ENCODE measurements at places on chromosomes 7 and 10.

- no peak for DNase-seq
Measured at GRCh38 chr10:70565556-70566514, 36.7 kb downstream of the PRF1 start.

DNA sequence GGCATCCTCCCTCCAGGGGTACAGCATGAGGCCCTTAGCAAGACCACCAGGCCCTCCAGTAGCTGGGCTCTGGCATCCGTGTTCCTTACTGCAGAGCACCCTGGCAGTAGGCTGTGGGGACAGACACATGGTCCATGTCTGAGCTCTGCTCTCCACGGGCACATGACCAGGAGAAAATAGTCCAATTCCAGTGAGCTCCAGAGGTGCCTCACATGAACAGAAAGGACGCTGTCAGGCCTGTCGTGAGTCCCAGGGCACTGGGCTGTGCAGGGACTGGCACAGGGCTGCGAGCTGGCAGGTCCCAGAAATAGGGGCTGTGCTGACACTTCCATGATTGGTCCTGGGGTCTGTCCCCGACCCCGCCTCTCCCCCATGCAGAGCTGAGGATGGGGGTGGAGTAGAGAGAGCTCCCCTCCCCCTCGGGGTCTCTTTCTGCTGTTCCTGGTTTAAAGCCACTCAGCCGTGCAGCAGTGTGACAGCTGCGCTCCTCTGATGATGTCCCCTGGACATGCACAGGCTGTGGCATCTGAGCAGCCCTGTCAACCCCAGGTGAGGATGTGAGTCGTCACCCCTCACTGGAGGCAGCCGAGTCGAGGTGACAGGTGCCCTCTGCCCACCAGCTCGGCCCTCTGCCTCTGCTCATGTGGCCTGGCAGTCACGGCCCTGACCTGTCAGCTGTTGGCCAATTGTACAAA lies 25.2 kb upstream of the ZNF488 start:
- no peak for DNase-seq

- DNase-seq = no peak
Measured at GRCh38 chr7:1844951-1845390, 174.9 kb downstream of the ELFN1 start.

GRCh38 chr10:77648472-77648871 lies 10.9 kb upstream of the KCNMA1 start:
- DNase-seq = no peak

DNA sequence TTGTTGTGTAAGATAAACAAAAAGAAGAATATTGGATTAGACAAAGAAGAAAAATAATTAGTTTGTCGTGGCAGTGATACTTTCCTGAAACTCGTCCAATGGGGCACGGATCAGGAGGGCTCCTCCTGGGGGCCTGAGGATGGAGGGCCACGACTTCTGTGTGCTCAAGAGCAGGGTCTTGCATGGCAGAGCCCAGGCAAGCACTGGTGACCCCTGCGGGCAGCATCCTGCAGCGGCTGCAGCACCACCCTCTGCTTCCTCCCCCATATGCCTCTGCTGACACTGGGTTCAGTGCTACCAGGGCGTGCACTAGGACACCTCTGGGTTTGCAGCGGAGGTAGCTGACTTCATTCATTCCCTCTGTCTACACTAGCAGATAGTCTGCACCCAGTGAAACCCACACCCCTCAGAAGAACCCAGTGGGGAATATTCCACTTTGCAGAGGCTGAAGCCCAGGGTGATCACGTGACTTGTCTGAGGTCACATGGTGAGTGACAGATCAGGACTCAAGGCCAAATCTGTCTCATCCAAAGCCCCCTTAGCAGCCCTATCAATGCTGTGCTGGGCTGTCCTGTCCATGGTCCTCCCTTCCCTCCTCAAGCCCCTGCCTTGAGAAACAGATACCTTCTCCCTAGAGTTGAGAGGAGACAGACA lies 375.5 kb downstream of the TCERG1L start:
- no peak for DNase-seq

DNA sequence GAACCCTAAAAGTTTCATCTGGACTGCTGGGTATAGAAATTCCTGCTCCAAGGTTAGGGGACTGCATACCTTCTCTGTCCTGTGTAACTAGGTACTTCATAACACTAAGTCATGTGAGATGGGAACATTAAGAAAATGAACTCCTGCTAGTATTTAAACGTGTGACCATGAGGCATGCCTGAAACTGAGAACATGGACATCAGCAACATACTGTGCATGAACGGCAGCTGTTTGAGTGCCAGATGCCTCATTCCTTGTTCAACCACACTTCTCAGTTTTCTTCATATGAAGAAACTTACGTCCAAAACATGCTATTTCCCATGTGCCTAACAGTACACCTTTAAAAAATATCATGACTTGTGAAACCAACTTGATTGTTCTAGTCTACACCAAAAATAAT lies 88.5 kb downstream of the CREM start:
- no peak for DNase-seq

GRCh38 chr7:106465704-106466468 lies 181.1 kb upstream of the NAMPT start:
- no peak for DNase-seq

GRCh38 chr7:8618441-8619070 lies 185.1 kb downstream of the NXPH1 start:
- no peak for DNase-seq

GRCh38 chr7:55172161-55172560 lies 153.3 kb downstream of the EGFR start:
- no peak for DNase-seq

- no peak for DNase-seq
Measured at GRCh38 chr10:21173802-21174714, 276.9 kb upstream of the NEBL start.

- DNase-seq = no peak
Measured at GRCh38 chr7:38186593-38187314, 8.7 kb downstream of the STARD3NL start.

DNA sequence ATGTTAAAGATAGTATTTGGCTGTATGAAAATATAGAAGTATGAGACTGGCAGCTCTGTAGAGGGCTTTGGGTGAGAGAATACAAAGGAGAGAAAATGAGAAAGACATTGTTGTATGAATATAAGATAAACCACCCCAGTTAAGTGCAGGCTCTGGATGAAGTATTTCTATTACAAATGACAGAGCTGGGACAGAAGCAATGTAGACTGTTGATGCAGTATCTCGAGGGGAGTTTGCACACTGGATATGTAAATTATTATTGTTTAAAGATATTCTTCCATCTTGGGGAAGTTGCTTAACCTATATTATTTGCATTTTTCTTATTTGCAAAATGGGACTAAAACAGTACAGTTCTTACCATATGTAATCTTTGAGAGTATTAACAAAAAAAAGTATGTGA lies 31.5 kb downstream of the ENTPD1 start:
- DNase-seq = no peak

DNA sequence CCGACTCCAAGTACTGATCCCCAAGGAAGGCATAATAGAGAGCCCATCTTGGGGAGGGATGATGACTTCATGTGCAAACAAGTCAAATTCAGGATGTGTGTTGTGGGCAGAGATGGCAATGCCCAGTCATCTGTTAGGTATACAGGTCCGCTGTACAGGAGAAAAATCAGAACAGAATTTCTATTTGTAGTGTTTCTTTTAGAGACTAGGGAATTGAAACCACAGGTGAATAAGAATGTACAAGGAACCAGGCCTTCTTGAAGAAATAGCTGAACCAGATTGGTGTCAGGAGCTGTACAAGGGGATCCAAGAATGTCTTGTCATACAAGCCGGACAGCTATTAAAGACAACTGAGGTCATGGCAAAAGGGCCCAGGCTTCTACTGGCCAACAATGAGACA lies 147.9 kb downstream of the PFKFB3 start:
- DNase-seq = no peak

GRCh38 chr7:158042156-158042880 lies 545.3 kb downstream of the PTPRN2 start:
- DNase-seq = no peak

DNA sequence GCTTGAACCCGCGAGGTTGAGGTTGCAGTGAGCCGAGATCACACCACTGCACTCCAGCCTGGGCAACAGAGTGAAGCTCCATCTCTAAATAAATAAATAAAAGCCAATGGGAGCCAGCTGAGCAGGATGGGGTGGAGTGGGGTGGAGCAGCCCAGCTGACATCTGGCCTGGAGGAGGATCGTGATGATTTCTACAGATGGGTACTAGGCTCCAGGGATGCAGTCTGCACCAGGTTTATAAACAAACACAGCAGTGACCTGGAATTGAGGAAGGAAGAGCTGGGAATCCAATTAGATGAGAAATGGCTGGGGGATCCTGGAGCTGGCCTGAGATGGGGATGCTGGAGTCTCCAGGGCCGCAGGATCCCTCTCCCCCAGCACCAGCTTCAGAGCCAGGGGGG lies 7.3 kb upstream of the GRIFIN start:
- DNase-seq = no peak

- DNase-seq = no peak
Measured at GRCh38 chr7:84844771-84845170, 342.1 kb downstream of the SEMA3D start.

DNA sequence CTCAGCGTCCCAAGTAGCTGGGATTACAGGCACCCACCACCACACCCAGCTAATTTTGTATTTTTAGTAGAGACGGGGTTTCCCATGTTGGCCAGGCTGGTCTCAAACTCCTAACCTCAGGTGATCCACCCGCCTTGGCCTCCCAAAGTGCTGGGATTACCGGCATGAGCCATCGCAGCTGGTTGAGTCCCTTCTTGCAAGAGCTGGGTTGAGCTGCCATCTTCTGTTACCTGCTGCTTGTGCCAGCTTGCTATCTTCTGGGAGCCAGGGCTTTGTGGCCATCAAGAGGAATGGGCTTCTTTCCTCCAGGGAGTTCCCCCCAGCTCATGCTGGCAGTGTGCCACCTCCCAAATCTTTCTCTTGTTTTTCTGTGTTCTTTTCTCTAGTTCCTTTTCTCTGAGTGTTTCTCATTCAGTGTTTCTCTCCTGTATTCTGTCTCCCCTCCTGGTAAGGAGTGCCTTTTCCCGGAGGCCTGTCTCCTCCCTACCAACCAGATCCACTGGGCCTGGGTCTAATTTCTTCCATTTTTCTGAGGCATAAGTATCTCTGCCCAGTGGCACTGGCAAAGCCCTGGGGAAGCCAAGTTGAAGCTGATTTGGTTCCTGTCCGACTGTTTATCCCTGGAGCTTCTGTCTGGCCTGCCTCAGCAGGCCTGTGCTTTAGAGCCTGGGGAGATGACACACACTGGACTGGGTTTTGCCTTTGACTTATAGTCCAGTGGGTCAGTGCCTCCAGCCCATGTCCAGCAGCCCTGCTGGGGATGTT lies 3.7 kb downstream of the DBNL start:
- DNase-seq = no peak

DNA sequence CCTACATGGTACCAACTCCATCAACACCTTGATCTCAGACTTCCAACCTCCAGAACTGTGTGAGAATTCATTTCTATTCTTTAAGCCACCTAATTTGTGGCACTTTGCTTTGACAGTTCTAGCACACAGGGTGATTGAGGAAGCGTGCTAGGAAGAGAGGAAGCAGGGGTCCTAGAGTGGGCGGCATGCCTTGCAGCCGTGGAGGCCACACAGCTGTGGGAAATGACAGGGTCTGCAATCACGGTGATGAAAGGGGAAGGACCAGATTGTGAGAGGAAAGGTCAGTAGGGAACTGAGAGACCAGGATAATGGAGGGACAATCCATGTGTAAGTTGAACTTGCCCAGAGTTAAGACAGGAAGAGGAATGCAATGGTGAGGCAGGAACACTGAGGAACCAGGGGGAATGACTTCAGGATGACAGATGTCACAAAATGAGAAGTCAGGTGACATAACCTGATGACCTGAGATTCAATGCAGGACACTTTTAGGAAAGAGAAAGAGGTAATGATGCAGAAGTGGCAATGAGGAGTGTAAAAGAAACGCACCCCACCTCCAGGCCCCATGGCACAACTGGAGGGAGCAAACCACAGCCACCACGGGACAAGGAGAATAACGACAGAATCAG lies 87.3 kb upstream of the PIK3CG start:
- DNase-seq = no peak

GRCh38 chr10:103855852-103856796 lies 748 bp upstream of the SH3PXD2A start:
- no peak for DNase-seq

DNA sequence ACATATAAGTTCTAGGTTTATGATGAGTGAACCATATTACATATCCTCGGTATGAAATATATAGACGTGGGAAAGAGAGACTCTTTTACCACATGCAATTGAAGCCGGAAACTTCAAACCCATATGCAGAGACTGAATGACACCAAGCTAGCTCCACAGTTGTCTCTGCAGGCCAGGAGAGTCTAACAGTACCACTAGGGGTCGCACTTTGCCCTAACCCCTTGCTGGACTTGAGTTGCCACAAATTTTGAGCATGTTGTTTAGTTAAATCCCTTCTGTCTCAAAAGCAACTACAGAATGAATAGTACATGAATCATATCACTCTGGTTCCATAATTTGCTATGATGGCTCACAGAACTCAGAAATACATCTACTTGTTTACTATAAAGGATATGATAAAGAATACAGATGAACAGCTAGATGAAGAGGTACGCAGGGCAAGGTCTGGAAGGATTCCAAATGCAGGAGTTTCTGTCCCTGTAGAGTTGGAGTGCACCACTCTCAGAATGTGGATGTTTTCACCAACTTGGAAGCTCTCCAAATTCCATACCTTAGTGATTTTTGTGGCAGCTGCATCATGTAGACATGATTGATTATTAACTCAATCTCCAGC lies 112.4 kb upstream of the YAE1 start:
- peak; percentile 52 for DNase-seq

DNA sequence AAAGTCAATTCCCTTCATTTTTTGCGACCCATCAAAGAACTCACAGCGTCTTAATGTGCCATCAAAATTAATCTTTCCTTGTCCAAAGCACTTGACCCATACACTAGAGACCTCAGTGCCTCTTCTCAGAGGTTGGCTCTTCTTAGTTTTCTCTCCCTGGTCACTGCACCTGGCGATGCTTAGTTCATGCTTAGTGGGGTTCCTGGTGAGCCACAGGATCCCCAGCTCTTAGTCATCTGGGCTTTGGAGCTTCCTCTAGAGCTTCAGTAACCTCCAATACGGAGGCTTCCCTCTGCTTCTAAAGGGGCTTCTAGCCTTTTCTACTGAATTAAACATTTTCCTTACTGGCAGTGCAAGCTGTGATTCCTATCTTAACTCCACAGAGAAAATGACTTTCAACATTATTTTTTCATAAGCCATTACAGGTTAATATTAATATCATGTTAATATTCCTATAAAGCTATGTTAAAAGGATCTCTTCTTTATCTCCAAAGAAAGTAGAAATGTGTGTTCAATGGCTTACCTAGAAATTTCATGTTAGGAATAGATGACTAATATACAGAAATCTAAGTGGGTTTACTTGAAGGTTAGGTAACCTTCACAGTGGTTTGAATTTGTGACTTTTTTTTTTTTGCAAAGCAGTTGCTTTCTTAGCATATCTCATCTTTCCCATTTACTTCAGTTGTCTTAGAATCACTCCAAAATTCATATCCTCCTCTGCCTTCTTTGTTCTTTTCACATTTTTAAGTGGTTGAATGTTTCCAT lies 295.2 kb downstream of the CAMK1D start:
- no peak for DNase-seq

GRCh38 chr10:17671307-17671706 lies 27.4 kb downstream of the STAM start:
- no peak for DNase-seq

- DNase-seq = no peak
Measured at GRCh38 chr10:8431511-8431910, 377.0 kb downstream of the GATA3 start.
